ENCODE measurements at places on chromosomes 12 and 14.

- no peak for DNase-seq
These were observed 32.6 kb upstream of the HIF1A start for GRCh38 chr14:61662437-61663311.

DNA sequence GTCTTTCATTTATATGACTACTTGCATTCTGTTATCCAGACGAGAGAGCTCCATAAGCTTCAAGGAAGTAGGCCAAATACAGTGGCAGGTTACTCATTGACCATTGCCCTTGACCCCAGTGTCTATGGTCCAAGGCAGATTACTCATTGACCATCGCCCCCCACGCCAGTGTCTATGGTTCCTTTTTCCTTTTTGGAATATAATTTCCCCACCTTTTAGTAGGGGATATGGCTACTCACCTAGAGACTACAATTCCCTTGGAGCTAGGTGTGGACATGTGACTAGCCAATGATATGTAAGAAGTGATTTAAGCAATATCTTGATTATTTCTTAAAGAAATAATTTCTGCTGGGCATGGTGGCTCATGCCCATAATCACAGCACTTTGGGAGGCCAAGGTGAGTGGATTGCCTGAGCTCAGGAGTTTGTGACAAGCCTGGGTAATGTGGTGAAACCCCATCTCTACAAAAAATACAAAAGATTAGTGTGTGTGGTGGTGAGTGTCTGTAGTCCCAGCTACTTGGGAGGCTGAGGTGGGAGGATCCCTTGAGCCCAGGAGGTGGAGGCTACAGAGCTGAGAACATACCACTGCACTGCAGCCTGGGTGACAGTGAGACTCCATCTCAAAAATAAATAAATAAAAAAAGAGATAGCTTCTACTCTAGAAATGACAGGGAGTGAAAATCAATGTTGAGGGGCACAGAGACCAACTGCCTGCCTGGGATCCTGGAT, 32.6 kb downstream of the SIX4 start:
- no peak for DNase-seq

- no peak for DNase-seq
These were observed 88.8 kb upstream of the DIO3 start for GRCh38 chr14:101472518-101472849.

DNA sequence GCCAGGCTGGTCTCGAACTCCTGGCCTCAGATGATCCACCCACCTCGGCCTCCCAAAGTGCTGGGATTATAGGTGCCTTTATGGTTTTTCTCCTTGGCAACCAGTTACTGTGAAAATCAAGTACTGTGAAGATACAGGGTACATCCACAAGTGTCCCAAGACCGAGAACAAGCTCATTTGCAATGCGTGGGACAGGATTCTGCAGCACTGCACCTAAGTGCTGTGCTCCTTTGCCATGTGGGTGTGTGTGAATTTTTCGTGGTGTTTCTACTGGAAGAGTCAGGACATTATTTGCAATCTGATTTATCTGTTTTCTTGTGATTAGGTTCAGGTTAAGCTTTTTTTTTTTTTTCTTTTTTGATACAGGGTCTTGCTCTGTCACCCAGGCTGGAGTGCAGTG, 7.1 kb upstream of the C14orf93 start:
- DNase-seq, result no peak

GRCh38 chr12:60577607-60578006, 981.8 kb downstream of the SLC16A7 start:
- DNase-seq, result no peak

DNA sequence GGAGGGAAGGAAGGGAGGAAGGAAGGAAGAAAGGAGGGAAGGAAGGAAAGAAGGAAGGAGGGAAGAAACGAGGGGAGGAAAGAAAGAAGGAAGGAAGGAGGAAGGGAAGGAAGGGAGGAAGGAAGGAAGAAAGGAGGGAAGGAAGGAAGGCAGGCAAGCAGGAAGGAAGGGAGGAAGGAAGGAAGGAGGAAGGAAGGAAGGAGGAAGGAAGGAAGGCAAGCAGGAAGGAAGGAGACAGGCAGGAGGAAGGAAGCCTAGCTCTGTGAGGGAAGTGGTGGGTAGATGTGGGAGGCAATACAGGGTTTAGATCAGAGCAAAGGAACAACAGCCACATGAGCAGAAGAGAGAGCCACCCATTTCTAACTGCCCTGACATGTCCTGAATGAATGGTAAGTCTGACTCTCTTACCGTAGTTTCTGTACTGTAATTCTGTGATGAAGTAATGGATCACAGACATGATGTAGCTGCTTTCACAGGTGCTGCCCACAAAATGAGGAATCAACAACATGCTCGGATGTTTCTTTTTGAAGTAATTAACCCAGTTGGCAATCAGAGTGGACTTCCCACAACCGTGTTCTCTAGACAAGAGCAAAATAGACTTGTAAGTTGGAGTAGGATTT, 24.4 kb upstream of the HSP90B1 start:
- DNase-seq, result no peak

GRCh38 chr12:64598831-64599230, 11.5 kb upstream of the RASSF3 start:
- no peak for DNase-seq

- no peak for DNase-seq
These were observed 68.0 kb downstream of the CCDC88C start for GRCh38 chr14:91349481-91350074.

DNA sequence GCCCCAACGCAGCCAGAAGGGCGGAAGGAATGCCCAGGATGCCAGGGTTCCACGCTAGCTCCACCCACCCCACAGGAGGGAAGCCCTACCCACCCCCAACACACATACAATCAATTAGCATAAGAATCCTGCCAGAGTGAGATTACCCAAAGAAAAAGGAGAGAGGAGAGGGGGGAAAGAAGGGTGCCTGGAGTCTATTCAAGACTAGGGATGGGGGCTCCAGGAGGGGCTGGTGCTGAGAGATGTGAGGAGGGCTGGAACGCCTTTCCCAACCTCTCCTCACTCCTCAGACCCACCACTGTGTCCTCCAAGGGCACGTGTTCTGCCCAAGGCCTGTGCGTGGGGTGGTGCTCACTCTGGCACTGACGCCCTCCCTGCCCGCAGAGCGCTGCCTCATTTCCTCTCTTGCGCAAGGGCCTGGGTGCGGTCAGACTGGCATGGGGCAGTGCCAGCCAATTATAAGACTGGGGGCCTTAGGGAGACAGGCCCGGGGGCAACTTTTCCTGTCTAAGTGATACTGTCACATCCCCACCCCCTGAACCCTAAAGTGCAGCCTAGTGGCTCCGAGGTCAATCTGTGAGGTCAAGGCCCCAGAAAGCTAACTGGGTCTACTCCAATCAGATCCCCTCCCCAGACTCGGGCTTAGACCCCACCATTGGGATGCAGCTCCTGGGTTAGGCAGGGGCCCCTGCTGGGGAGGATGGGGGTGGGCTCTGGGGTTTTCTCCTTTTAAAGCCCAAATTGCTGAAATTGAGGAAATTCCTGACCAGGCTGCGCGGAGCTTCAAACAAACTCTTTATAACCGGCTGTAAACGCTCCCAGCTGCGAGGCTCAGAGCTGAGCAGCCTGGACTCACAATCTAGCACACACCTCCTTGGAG, 10.2 kb upstream of the ITGB7 start:
- DNase-seq, result no peak

DNA sequence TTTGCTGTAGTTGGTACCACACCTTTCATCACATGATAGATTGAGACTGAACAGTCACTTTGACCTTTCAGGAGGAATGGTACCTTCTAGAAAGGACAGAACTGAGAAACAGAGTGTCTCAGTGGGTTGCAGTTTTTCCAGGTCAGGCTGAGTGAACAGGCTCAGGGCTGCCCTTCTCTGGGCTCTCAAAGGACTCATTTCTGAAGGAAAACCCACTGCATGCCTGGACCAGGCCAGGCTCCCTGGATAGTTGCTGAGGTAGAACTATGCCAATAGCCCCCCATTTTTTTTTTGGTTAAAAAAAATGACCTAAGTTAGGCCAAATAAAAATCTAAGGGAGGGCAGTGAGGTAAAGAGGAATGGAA, 148.1 kb upstream of the EGLN3 start:
- no peak for DNase-seq

GRCh38 chr12:58455136-58455535, 465.2 kb downstream of the LRIG3 start:
- DNase-seq, result no peak

GRCh38 chr12:64522807-64523206, 70.9 kb downstream of the TBK1 start:
- no peak for DNase-seq

DNA sequence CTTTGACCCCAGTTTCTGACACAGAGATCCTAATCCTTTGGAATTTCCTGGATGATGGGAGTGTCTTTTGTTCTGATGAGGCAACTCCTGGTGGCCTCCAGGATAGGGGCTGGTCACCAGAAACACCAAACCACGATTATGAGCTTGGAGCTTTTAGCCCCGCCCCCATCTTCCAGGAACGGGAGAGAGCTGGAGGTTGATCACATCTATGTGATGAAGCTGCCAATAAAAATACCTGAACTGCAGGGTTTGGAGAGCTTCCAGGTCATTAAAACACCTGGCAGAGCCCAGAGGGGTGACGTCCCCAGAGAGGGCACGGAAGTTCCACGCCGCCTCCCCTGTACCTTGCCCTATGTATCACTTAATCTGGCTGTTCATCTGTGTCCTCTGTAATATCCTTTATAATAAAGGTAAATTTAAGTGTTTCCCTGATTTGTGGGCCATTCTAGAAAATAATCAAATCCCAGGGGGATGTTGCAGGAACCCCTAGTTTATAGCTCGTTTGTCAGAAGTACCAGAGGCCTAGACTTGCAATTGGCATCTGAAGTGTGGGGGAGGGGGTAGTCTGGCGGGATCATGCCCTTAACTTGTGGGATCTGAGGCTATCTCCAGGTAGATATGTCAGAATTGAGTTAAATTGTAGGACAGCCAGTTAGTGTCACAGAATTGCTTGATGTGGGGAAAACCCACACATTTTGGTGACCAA, 21.2 kb downstream of the APPL2 start:
- DNase-seq, result no peak

GRCh38 chr12:124242529-124243065, 52.3 kb upstream of the RFLNA start:
- no peak for DNase-seq

DNA sequence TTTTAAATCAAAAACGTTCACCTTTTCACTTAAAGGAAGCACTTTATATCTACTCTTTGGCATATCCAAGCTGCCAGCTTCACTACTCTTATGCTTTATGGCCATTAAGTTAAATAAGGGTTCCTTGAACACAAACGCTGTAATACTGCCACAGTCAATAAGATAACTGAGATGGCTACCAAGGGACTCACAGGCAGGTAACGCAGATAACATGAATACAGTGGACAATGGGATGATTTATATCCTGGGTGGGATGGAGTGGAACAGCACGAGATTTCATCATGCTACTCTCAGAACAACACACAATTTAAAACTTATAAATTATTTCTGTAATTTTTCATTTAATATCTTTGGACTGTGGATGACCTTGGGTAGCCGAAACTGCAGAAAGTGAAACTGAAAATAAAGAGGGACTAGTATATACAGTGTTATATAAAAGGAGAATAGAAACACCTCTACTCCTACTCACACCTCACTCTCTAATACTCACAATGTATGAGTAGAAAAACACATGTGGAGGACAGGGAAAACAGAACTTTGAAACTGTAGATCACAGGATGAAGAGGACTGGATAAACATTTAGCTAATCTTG, 367.3 kb downstream of the C12orf50 start:
- DNase-seq, result no peak

- no peak for DNase-seq
These were observed 50.4 kb downstream of the PSMA6 start for GRCh38 chr14:35342489-35343010.

All from GM04503 (cell line).